ENCODE measurements at places on chromosomes 12 and 14.

GRCh38 chr14:37122919-37123639, 49.3 kb downstream of the SLC25A21 start:
- DNase-seq = no peak

GRCh38 chr14:73235531-73236155, 1.7 kb upstream of the PAPLN start:
- DNase-seq = no peak

- no peak for DNase-seq
Observed at GRCh38 chr12:67661311-67662021, 12.9 kb downstream of the DYRK2 start.

DNA sequence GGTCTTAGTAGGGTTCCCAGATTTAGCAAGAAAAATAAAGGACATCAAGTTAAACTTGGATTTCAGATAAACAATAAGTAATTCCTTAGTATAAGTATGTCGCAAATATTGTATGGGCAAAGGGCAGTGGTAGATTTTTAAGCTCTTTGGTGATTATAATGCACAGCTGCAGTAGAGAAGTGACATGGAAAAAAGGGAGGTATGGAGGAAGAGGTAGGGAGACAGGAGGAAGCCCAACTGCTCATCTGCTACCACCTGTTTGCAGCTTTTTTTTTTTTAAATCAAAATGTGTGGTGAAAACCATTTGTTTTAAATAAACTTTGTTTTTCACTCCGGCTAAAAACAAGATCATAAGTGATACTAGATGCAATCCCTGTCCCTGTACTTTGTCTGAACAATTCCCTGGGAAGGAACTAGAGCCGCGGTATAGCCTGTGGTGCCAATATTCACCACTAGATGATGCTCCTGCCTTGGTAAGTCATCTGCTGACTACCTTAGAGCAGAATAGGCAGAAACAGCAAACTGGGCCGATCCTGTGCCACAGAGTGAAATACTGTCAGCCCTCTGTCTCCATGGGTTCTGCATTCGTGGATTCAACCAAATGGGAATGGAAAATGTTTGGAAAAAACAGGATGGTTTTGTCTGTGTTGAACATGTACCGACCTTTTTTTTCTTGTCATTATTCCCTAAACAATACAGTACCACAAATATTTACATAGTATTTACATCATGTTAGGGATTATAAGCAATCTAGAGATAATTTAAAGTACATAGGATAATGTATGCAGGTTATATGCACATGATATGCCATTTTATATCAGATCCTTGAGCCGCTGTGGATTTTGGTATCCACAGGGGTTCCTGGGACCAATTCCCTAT, 62.4 kb upstream of the PLBD1 start:
- DNase-seq = peak; percentile 62
